Activated CD4-positive, alpha-beta T cell treated with anti-CD3 and anti-CD28 coated beads for 4 hours (primary cell): ENCODE measurements at places on chromosomes 2 and 18.

- no peak for DNase-seq
Observed at GRCh38 chr2:44295113-44295512, 19.8 kb downstream of the SLC3A1 start.

DNA sequence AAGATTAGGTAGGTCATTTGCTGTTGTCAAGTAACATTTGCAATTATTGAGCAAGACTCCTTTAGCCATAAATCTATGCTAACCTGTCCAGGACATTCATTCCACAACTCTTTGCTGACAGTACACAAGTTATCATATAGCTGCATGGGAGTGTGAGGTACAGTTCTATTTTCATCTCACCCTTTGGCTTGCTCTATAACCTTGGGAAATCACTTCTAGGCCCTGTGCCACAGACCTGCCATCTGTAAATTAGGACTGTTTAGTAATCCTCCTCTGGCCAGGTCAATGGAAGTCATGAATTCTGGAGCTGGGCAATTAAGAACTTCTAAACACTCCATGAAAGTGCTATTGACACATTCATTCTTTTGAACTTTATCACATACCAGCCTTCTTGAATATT, 34.6 kb upstream of the PAIP2B start:
- no peak for DNase-seq

- DNase-seq, result no peak
Observed at GRCh38 chr2:137672989-137673552, 291.2 kb upstream of the HNMT start.

DNA sequence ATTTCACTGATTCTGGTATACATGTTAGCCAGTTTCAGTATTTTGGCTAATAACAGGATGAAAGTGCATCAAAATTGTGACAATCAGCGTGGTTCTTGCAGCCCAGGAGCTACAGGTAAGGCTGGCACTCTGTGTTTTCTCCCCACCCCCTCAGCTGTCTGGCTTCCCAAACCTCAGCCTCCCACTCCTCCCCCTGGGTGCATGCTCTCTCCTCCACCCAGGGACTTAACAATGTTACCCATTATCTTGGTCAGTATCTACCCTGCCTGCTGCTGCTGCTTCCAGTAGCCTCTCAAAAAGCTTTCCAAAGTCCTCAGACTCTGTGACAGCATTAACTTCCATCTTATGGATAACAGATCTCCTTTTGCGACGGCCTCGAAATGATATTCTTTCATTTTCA, 41.0 kb downstream of the TRABD2A start:
- peak; percentile 51 for DNase-seq

GRCh38 chr18:2932247-2933181, 80.4 kb downstream of the LPIN2 start:
- DNase-seq, result peak; percentile 46

DNA sequence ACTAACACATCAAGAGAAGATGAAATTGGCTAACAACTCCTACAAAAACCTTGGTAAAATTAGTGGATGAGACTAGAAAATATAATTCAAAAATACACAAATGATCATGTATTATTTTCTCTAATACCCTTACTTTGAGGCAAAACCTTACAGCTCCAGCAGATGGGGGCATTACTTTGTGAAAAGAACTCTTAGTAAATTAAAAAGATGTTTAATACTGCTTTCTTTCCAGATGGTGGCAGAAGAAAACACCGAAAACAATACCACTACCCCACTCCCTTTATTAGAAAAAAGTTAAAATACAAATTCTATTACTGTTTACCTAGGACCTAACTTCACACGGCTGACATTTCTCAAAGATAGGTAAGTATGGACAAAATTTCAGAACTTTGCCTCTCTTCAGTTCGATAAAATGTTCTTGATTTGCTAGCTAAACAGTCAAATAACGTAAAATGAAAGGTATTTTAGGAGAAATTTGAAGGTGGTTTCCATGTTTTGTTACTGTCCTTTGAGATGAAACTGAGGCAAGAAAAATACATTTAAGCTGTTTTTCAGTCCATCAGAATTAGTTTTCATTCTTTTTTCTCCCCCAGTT, 30.6 kb downstream of the ORC4 start:
- peak; percentile 15 for DNase-seq

- DNase-seq, result no peak
Observed at GRCh38 chr2:98160554-98160953, 73.6 kb downstream of the VWA3B start.

DNA sequence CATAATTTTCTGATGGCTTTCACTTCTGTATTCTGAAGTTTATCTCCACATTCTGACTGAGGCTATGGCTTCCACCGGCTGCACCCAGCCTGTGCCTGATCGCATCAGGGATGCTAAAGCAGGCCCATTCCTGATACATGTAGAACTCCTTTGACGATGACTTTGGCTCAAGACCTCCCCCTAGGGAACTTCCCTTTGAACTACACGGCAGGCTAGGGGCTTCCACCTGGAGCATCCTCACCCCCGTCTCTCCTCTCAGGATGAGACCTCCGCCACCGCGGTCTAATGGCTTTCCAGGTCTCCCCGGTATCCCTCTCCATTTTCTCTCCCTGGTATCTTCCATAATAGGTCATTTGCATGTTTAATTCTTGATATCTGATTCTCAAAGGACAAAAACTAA, 214.9 kb upstream of the CHST9 start:
- no peak for DNase-seq

DNA sequence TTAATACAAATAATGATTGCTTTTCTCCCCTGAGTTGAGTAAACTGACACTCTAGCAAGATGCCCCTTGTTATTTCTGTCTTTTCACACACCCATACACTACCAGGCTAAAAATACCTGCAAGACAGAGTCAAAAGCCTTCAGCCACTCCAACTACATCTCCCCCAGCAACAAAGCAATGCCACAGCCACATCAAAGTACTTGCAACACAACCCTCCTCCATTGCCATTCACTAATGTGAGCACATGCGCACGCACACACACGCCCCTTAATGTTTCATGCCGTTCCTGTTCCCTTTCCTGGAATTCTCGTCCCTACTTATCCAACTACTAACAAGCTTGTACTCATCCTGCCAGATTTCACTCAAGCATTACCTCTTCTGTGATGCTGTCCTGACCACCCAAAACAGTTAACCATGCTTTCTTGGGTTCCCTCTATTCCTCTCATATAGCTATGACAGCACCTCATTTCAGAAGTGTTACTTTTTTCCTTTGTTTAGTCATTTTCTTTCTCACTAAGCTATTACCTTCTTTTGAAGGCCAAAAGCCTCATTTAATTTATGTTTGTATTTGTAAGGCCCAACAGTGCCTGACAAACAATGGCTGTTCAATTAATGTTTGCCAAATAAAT, 29.6 kb downstream of the SLC25A12 start:
- DNase-seq, result no peak

DNA sequence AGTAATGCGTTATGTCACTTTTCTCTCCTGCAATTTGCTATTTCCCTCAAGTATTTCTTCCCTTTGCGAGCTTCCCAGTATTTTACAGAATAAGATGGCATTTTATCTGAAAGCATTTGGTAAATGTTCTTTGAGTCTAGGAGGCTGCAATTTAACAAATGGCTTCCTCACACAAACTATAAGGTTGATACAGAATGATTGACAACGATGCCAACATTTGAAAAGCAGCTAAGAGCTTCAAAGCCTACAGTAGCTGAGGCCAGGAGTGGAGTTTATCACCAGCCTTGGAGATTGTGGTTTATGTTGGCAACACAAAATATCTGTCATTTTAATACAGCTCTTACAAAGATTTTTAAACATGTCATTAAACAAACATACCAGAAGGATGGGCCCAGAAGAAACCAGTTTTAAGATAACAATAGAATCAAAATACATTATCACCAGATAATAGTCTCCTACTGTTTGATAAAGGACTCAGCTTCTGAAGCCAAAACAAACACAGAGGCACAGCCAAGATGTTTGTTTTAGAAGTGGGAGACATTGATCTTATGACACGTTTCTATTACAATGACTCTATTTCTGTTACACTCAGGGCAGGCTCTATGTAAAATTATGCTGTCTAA, 711.4 kb upstream of the ACVR2A start:
- no peak for DNase-seq

DNA sequence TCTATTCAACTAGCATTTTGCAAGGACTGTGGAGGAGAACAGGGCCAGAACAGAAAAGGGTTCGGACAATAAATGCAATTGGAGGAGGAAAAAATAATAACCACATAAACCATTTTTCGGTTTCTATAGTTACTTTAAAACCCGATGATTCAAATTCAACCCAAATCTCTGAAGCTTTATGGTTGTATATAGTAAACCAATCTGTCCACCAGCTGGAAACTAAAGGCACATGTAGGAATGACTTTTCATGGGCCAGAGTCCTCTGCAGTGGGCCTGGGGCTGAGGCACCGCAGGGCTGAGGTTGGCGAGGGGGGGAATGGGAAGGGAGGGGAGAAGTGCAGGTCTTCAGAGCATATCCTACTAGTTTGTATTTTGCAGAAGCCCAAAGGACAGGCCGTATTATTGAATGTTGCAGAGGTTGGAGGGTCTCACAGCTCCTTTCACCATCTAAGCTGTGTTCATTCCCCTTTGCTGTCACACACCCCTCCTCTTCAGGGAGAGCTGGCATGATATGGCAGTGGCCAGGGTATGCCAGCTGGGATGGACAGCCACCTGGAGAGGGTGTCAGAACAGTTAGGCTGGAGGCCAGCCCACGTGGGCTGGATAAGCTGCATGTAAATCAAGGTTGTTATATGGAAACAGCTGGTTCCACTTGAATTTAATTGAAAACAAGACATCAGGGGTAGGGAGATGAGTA, 267.1 kb downstream of the PRKCE start:
- no peak for DNase-seq

- no peak for DNase-seq
Observed at GRCh38 chr18:24725644-24726415, 265.4 kb downstream of the HRH4 start.

DNA sequence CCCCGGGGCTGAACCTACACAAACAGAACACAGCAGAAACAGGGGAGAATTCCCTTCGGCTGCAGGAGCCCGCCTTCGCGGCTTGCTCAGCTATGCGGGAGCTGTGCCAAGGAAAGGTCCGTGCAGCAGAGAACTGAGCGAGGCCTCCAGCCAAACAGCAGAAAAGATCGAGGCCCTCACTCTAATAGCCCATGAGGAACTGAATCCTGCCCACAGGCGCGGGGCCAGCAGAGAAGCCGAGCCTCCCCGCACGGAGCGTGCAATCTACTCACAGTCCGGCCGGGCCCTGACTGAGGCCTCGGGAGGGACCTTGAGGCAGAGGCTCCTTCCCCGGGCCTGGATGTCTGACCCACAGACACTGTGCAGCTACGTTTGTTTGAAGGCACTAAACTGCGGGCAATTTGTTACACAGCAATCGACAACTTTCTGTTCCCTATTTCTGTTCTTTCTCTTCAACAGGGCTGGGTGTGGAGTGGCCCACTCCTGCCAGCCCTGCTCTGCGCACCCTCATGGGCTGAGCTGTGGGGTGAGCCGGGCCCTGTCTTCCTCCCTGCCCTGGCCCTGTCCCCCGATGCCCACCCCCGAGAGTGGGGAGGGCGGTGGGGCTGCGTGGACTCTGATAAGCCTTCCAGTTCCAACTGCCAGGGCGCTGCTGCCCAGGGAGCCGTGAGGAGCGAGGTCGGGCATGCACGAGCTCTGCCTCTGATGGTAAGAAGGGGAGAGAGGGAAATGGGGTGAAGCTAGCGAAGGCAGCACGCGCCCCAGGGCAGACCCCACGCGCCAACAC, 13.7 kb downstream of the HES6 start:
- DNase-seq, result no peak
